ENCODE measurements at places on chromosomes 7 and 10. TPM values are rescaled to one million over a fixed set of nuclear protein-coding genes. Genes with fewer than 3 reads are reported as not detected.

DNA sequence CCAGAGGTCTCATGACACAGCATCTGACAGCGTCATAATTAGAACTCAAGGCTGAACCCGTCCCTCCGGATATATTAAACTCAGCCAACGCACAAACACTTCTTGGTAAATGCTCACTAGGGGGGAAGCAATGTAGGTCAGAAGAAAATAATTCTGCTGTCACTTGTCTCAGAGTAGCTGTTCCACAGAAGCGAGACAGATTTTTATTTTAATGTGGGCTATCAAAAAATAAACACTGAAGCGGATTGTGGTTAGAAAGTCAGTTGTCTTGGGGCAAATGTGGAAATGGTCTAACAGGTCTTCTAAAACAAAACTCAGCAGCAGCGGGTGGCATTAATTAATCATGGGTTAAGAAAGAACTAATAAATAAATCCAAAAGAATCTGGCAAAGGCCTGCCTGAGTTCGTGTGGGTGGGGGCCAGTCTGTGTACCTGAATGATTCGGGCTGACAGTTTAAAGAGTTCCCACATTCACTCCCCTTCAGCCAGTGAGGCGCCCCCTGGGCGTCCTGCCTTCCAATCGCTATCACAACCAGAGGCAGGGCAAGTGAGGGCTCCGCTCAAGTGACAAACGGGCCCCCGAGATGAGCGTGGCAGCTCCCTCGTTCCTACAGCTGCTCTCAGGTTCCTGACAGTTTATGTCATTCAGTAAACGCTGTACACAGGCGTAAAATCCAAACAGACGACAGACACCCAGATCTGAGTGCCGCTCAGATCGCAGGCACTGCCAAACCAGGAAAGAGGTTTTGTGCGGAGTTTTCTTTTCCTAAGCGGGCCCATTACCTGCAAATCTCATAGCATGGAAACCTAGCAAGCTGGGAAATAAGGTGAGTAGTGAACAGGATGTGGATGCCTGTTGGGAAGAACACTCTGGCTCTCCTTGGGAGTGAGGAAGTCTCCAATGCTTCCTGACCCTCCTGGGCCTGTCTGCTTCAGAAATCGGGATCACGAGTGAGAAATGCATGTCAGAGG lies 52.9 kb downstream of the NRAP start:
- H3K4me3 ChIP-seq: no peak overlapping the region
- H3K27ac ChIP-seq: no peak overlapping the region
- H3K36me3 ChIP-seq: no peaks in the 10 kb centered on the region

The SFTPD gene
- total RNA-seq: not detected

The POU6F2 gene
- not detected for total RNA-seq

The HNRNPA2B1 gene
- 792 TPM for total RNA-seq

GRCh38 chr10:69439350-69439739 lies 11.9 kb upstream of the TSPAN15 start:
- peak; percentile 77 for DNase-seq
- H3K36me3 ChIP-seq: no peaks in the 10 kb centered on the region
- H3K4me3 ChIP-seq: peak overlapping the region; percentile 42
- H3K27ac ChIP-seq: peak overlapping the region; percentile 96
- peaks cover 63% of the 10 kb centered on the region for H3K4me1 ChIP-seq

DNA sequence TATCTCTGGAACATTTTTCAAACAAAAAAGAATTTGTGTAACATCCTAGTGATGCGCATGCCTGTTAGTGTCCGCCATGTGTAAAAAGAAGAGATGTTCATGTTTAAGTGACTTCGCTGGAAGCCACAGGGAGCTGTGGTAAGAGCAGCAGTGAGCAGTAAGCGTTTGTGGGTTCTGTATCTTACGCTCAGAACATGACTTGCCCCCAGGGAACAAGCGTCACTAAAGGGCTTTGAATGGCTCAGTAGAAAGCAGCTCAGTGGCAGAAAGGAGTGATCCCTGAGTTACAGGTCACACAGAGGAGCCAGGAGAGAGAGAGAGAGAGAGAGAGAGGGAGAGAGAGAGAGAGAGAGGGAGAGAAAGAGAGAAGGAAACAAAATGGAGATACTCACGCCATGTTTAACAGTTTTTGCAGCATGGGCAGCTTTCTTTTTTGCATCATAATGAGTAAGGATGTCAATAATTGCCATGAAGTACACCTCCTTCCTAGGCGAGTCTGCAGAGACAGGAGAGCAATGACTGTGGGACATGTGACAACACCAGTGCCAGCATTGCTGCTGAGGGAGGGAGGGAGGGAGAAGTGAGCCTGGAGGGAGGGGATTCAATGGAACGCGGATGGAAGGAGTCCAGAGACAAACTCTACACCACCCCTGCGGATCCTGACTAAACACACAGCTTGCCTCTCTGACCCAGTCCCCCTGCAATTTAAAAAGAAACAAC lies 174.6 kb downstream of the PIP4K2A start:
- H3K27ac ChIP-seq: no peak overlapping the region
- no peaks in the 10 kb centered on the region for H3K27me3 ChIP-seq
- no peaks in the 10 kb centered on the region for H3K4me1 ChIP-seq
- no peak for DNase-seq
- no peak overlapping the region for H3K4me3 ChIP-seq

GRCh38 chr7:40885503-40885902 lies 750.7 kb downstream of the SUGCT start:
- H3K36me3 ChIP-seq: no peaks in the 10 kb centered on the region
- peaks cover 13% of the 10 kb centered on the region for H3K4me1 ChIP-seq
- no peaks in the 10 kb centered on the region for H3K27me3 ChIP-seq
- H3K27ac ChIP-seq: no peak overlapping the region

DNA sequence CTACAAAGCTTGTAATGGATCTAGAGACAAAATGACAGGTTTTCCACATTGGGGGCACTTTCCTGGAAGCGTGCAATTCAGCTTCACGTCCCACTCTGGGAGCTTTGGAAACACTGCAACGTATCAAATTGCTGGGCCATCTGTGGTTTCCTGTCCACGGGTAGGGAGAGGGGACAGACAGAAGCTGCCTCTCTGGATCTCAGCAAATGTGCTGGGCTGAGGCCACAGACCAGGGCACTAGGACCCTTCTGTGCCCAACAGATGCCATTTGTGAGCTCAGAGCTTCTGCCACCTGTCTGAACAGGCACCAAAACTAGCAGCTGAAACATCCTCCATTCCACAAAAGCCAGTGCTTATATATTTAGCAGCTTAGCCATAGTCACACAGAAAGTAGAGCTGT lies 40.9 kb upstream of the FRMD4A start:
- DNase-seq: no peak
- H3K36me3 ChIP-seq: no peaks in the 10 kb centered on the region
- H3K4me1 ChIP-seq: no peaks in the 10 kb centered on the region
- no peak overlapping the region for H3K27ac ChIP-seq

DNA sequence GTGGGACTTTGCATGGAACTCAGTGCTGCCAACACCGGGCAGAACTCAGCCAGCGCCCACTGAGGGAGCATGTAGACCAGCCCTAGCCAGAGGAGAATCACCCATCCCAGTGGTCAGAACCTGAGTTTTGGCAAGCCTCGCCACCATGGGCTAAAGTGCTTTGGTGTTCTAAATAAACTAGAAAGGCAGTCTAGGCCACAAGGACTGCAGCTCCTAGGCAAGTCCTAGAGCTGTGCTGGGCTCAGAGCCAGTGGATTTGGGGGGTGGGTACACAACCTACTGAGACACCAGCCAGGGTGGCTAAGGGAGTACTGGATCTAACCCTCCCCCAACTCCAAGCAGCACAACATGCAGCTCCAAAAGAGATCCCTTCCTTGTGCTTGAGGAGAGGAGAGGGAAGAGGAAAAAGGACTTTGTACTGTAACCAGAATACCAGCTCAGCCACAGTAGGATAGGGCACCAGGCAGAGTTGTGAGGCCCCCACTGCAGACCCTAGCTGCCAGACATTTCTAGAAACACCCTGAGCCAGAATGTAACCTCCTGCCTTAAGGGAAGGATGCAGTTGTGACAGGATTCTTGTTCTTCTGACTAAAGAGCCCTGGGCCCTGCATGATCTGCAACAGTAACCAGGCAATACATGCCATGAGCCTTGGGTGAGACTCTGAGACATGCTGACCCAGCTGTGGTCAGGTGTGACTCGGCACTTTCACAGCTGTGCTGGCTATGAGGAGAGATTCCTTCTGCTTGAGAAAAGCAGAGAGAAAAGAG lies 24.4 kb downstream of the GSDME start:
- peak overlapping the region; percentile 33 for H3K27ac ChIP-seq
- H3K4me3 ChIP-seq: no peak overlapping the region
- no peaks in the 10 kb centered on the region for H3K27me3 ChIP-seq
- peak; percentile 43 for DNase-seq
- no peaks in the 10 kb centered on the region for H3K36me3 ChIP-seq
- peaks cover 24% of the 10 kb centered on the region for H3K4me1 ChIP-seq

DNA sequence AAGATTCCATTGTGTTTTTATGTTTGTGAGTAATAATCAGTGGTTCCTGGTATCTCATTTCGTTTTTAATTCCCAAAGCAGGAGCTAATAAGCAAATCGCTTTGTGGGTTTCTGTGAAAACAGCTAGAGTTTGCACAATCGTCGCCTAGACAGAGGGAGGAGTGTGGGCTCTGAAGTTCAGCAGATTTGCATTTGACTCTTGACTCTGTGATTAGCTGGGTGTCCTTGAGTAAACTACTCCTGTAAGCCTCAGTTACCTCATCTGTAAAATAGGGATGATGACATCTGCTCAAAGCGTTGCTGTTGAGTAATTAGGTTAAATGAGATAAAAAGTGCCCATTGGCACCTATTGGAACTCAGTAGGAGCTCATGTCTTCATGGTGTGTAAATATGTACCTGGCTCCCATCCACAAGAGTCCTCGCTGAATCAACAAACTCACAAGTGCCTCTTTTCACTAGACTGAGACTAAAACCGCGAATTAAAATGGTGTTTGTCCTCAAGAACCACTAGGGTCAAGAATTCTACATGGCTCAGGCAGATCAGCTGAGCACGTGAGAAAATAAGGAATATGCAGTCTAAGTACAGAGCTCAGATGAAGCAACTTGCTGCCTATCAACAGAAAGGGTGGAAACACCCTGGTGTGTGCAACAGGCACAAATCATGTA lies 385.8 kb upstream of the C7orf33 start:
- H3K27ac ChIP-seq: no peak overlapping the region
- no peaks in the 10 kb centered on the region for H3K36me3 ChIP-seq
- H3K4me3 ChIP-seq: no peak overlapping the region
- peaks cover 35% of the 10 kb centered on the region for H3K27me3 ChIP-seq
- DNase-seq: no peak
- H3K4me1 ChIP-seq: no peaks in the 10 kb centered on the region

GRCh38 chr7:100219271-100219737 lies 445 bp upstream of the PVRIG start:
- H3K27ac ChIP-seq: no peak overlapping the region
- H3K36me3 ChIP-seq: no peaks in the 10 kb centered on the region
- peaks cover 6% of the 10 kb centered on the region for H3K4me1 ChIP-seq
- no peaks in the 10 kb centered on the region for H3K27me3 ChIP-seq
- no peak overlapping the region for H3K4me3 ChIP-seq
- DNase-seq: no peak

The AKR1C4 gene
- total RNA-seq: not detected

The SEC23IP gene
- total RNA-seq: 33.2 TPM

GRCh38 chr7:146966274-146966673 lies 849.7 kb downstream of the CNTNAP2 start:
- no peak overlapping the region for H3K4me3 ChIP-seq
- no peaks in the 10 kb centered on the region for H3K4me1 ChIP-seq
- H3K27ac ChIP-seq: no peak overlapping the region
- no peaks in the 10 kb centered on the region for H3K27me3 ChIP-seq
- H3K36me3 ChIP-seq: no peaks in the 10 kb centered on the region

The LRRC61 gene
- total RNA-seq: 42.3 TPM

The ZNF33A gene
- 19.5 TPM for total RNA-seq

DNA sequence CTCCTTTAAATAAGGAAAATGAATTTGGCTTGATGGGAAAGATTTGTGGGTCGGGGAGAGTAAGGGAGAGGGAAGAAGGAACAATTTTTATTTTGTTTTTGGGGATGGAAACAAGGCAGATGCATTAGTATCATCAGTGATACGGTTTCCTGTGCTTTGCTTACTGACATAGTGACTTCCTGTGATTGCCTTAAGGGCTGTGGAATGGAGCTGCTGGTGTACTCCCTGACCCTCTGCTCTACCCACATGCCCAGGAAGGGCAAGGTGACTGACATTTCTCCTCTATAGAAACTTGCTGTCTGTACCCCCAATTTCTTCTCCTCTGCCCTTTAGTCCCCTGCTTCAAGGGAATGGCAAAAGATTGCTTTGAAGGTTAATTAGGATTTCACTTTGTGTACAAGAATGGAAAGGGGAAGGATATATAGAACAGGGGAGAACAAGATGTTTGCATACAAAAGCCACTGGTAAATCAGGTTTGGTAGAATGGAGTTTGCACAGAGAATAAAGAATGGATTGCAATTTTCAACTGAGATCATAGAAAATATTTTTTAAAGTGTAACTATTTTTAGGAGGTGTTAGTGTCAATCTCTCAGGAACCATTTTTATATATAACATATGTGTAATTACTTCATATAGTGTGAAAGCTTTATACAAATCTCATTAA lies 129.0 kb upstream of the AGR3 start:
- H3K27me3 ChIP-seq: no peaks in the 10 kb centered on the region
- no peak for DNase-seq
- H3K4me3 ChIP-seq: no peak overlapping the region

DNA sequence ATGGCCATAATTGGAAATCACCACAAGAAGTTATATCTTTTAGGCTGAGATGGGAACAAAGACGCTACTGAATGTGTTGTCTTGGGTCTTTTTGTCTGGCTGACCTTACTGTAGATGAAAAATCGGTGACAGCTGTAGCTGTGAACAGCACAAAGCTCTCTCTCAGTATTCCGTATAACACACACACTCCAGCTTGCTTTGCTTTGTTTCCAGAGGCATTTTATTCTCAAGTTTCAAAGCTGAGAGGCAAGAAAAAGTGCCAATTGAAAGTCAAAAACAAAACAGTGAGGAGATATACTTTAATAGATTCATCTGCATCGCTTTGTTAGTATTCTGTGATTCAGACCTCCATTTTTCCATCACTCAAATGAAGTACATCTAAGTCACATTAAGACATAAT lies 39.6 kb upstream of the CABCOCO1 start:
- H3K4me3 ChIP-seq: no peak overlapping the region
- H3K27me3 ChIP-seq: no peaks in the 10 kb centered on the region
- no peaks in the 10 kb centered on the region for H3K36me3 ChIP-seq
- H3K27ac ChIP-seq: no peak overlapping the region
- H3K4me1 ChIP-seq: peaks cover 7% of the 10 kb centered on the region

DNA sequence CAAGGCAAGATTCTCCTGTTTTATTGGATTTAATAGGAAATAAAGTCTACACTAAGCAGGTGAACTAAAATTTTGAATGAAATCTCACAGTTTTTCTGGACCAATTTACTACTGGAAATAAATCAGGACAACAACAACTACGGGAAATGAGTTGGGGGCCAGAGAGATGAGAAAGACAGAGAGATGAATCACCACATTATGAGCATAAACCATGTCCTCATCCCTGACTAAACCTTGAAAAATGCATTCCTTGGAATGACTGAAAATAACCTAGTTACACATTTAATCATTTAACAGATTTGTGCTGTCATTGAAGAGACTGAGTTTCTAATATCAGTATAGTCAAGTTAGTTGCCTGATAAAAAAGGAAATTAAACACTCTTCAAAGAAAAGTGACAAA lies 608.4 kb upstream of the KCND2 start:
- DNase-seq: no peak
- H3K36me3 ChIP-seq: no peaks in the 10 kb centered on the region
- H3K4me1 ChIP-seq: no peaks in the 10 kb centered on the region
- no peak overlapping the region for H3K4me3 ChIP-seq
- H3K27ac ChIP-seq: no peak overlapping the region
